ENCODE measurements at places on chromosomes 5 and 9.
A peak's percentile ranks its signal among the peaks of the same experiment; 100 is the strongest.

GRCh38 chr9:115192280-115192679, 74.3 kb upstream of the TNC start:
- DNase-seq = no peak

- no peak for DNase-seq
Measured at GRCh38 chr5:18754201-18754600, 1119.9 kb downstream of the TAF11L14 start.

DNA sequence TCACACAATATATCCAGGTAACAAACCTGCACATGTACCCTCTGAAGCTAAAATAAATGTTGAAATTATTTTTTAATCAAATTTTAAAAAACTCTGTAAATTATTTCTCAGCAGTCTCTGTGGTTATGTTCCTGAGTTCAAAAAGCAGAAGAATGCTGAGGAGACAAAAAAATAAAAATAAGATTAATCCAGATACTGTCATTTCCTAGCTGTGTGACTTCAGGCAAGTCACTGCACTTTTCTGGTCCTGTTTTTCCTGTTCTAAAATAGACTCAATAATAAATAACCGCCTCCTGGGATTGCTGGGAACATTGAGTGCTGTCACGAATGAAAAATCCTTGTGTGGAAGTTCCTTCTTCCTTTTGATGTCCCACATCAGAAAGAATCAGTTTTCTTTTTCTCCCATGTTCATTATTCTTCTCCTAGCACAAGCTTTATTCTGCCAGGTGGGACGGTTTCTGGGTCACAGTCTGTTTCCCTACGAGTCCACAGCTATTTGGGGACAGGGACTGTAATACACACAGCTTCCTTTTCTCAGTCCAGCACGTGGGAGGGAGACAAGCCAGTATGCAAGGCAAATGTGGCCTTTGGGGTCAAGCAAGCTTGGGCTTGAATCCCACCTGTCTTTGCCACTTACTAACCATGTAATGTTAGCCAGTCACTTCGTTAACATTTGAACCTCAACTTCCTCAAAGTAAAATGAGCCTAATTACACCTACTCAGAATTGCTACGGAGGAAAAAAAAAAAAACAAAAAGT, 156.9 kb downstream of the TRIM32 start:
- DNase-seq = no peak

GRCh38 chr5:59180515-59180914, 597.6 kb downstream of the RAB3C start:
- no peak for DNase-seq

DNA sequence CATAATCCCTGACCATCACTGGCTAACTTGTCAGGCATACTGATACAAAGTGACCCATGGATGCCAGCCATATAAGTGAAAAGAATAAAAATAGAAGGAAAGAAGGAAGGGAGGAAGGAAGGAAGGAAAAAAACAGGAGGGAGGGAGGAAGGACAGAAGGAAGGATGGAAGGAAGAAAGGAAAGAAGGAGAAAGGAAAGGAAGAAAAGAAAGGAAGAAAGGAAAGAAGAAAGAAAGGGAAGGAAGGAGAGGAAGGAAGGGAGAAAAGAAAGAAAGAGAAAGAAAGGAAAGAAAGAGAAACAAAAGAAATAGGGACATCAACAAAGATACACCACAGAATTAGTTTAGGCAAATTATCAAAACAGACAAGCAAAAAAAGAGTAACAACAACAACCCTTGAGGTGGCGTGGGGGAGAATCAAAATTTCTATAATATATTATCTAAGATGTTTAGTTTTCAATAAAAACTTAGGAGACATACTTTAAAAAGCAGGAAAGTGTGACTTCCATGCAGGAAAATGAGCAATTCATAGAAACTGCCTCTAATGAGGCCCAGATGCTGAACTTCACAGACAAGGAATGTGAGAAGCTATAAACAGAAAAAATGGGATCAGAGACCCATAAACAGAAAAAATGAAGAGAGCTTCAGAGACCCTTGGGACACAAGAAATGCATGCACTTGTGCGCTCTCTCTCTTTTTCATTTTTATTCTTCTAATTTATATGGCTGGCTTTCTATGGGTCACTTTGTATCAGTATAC, 96.1 kb upstream of the NFIL3 start:
- DNase-seq = no peak

DNA sequence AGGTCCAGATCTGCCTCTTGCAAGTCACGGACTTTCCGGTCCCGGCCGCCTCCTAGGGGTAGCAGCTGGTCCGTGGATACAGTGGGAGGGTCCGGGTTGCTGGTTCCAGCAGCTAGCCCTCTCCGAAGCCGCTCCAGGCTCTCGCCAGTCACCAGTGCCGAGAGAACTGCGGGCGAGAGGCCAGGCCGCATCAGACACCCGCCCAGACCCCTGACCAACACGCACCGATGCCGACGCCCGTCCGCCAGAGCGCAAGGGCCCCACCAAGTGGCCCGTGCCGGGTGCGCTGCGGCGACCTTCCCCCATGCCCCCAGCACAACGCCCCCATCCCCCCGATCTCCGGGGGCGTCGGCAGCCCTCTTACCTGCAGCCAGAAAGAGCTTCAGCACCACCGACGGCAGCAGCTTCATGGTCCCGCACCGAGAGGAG, 470 bp downstream of the HBEGF start:
- DNase-seq = peak; percentile 30

DNA sequence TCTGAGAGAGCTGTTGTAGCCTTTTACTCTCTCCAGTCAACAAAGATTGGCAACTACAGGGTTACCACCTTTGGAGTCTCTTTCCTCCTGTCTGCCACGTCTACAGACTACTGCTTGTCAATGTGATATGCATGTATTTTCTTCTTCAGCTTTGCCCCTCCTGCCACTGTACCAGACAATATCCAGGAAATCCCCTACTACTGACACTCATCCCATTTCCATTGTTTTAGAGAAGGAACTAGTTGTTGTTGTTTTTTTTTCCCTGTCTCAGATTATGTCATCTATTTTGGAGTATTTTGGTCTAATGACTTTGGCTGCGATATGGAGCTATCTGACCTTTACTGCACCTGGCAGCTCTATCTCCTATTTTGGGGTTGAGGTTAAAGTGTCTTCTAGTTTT, 50.1 kb upstream of the MACIR start:
- no peak for DNase-seq

GRCh38 chr5:133366438-133366837, 245.9 kb downstream of the FSTL4 start:
- no peak for DNase-seq

GRCh38 chr9:14136047-14136635, 177.8 kb downstream of the NFIB start:
- DNase-seq = no peak

DNA sequence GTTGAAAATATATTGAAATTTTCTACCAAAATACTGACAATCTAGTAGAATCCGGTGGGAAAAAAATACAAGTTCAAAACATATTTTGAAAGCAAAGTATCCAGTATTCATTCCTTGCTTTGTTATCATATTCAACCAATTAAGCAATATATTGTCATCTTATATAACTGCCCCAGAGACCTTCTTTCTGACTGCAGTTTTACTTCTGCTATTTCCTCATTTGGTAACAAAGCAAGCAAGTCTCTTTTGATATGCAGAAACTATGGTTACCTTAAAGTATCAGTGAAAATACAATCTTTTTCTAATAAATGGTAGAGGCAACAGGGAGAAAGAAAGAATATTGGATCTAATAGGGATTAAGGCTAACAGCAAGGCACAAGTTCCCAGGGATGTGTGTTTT, 663.7 kb upstream of the MEF2C start:
- no peak for DNase-seq

GRCh38 chr5:78566747-78567425, 81.7 kb downstream of the LHFPL2 start:
- DNase-seq = no peak

DNA sequence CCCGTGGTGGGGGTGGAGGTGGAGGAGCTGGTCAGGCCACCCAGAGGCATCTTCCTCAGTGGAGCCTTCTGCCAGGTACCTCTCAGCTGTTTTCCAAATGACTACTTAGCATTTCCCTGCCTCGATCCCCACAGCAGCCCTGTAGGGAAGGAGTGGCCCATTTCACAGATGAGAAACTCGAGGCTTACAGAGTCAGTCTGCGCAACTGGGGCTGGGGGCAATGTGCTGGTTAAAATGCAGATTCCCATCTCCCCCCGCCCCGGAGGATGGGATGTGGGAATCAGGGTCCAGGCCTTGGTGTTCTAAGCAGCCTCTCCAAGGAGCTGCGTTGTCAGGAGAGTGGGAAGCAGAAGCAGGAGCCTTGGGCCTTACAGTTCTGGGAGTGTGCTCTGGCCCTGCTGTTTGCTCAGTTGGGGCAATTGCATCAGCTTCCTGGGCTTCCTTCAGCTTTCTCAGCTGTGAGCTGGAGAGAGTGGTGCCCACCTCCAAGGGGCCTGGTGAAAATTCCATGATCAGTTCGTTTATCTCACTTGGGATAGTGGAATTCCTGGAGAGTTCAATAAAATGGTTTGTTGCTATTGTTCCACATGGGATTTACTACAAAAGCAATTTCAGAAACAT, 19.4 kb downstream of the ERGIC1 start:
- DNase-seq = no peak

DNA sequence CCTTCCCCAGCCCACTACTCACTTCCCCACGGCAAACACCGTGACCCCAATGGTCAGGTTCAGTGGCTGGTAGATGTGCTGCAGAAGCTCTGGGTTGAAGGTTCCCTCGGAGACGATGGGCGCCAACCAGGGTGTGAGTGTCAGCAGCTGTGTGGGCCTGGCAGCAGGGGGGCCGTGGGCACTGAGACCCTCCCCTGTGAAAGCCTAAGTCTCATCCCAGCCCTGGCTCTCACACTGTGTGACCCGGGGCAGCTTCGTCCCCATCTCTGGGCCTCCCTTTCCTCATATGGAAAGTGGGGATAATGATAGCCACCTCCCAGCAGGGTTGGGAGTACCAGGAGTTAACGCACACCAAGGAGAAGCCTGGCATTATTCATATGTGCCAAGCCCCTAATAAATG, 8.6 kb downstream of the GBGT1 start:
- DNase-seq = no peak

- no peak for DNase-seq
Measured at GRCh38 chr5:163612358-163613149, 107.1 kb downstream of the MAT2B start.

GRCh38 chr9:94906181-94906580, 179.7 kb downstream of the AOPEP start:
- no peak for DNase-seq

GRCh38 chr5:174849426-174849825, 125.0 kb downstream of the MSX2 start:
- DNase-seq = no peak

DNA sequence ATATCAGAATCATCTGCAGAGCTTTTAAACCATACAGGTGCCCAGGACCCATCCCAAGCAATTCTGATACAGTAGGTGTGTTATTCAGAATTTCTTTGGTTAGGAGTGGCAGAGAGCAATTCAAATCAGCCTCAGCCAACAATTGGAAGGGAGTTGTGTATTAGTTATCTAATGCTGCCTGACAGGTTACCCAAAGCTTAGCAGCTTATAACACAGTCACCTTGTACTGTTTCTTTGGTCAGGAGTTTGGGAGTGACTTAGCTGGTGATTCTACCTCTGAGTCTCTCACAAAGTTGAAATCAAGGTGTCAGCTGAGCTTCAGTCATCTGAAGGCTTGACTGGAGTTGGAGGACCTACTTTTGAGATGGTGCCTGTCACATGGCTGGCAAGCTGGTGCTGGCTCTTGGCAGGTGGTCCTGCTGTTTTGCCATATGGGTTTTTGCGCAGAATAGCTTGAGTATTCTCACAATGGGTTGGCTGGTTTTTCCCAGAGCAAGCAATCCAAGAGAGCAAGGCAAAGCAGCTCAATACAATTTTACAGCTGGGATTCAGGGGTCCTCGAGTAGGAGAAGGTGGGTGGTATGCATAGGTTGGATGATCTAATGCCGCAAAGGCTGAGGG, 18.7 kb upstream of the CARNMT1 start:
- no peak for DNase-seq

DNA sequence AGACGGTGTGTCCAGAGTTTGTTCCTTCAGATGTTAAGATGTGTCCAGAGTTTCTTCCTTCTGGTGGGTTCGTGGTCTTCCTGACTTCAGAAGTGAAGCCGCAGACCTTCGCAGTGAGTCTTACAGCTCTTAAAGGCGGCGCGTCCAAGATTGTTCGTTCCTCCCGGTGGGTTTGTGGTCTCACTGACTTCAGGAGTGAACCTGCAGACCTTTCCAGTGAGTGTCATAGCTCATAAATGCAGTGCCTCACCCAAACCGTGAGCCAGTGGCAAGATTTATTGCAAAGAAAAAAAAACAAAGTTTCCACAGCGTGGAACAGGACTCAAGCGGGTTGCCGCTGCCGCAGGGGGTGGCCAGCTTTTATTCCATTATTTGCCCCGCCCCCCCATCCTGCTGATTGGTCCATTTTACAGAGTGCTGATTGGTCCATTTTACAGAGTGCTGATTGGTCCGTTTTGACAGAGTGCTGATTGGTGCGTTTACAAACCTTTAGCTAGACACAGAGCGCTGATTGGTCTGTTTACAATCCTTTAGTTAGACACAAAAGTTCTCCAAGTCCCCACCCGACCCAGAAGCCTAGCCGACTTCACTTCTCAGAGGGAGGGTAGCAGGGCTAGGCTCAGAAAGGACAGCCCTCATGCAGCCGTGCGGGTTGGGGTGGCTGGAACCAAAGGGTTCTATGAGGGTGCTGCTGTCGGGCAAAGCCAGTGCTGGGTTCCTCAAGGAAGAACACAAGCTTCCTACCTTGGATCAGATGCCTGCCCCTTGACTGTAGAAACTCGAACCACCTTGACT, 9.1 kb upstream of the RNF130 start:
- DNase-seq = no peak

- no peak for DNase-seq
Measured at GRCh38 chr9:104961701-104962359, 33.9 kb upstream of the ABCA1 start.

DNA sequence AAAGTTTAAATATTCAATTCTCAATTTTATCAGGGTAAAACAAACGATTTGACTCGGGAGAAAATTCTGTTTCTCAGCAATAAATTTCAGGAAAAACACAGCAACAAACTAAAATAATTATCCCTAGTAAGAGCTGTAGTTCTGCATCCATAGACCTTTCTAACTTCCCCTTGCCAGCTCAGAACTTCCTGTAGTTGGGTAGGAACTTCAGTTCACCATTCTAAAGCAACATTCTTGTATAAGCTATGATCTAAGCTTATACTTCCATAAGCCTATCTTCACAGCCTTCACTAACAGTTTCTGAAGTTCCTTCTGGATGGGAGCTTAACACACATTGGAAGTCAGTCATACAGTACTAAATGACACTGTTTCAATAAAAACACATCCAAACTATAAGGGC, 96.6 kb downstream of the UBAP2 start:
- DNase-seq = no peak

DNA sequence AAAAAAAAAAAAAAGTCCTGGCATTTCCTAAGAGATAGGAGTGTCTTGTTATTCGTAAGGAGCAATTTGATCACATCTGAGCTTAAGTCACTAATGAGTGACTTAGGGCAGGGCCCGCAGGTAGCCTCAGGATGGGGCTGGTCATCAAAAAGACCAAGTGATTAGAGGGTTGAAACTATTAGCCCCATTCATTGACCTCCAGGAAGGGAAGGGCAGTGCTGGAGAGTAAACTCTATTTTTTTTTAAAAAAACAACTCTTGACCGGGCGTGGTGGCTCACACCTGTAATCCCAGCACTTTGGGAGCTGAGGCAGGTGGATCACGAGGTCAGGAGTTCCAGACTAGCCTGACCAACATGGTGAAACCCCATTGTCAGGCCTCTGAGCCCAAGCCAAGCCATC, 46.2 kb upstream of the IQGAP2 start:
- DNase-seq = no peak
